ENCODE measurements at places on chromosomes 12 and 14.

- DNase-seq: no peak
Measured at GRCh38 chr14:85280074-85280473, 249.9 kb upstream of the FLRT2 start.

DNA sequence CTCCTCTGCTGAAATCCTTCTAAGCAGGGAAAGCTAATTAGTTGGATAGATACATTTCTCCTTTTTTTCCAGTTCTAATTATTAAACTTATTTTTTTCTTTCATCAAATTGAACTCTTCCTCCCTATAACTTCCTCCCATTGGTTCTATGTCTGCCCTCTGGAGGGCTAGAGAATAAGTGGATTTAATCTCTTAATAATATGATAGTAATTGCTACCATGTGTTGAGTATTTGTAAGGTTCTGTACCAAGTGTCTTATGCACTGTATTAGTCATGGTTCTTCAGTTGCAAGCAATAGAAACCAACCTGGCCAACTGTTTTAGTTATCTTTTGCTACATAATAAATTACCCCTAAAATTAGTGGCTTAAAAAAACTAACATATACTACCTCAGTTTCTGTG, 190.5 kb upstream of the PLXNC1 start:
- no peak for DNase-seq

- DNase-seq: no peak
Measured at GRCh38 chr14:50657753-50658152, 10.4 kb downstream of the SAV1 start.

GRCh38 chr14:77026930-77027537, 1.5 kb downstream of the IRF2BPL start:
- DNase-seq: peak; percentile 70

GRCh38 chr12:88934163-88934747, 354.0 kb upstream of the KITLG start:
- no peak for DNase-seq

DNA sequence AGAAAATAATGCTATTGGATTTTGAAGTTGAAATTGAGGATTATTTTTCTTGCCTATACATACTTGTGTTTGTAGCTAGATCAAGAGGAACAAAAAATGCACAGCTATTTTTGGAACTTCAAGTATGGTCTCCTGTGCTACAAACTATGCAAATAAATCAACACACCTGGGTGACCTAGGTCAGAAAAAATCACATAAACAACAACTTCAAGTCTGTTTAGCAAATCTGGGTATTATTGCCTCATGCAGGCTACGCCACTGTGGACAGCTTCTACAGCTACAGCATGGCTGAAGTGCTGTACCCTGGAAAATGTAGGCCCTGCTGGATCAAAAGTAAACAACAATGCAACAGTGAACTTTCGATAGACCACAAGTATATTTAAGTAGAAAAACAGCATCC, 87.5 kb downstream of the SLC6A15 start:
- DNase-seq: no peak

DNA sequence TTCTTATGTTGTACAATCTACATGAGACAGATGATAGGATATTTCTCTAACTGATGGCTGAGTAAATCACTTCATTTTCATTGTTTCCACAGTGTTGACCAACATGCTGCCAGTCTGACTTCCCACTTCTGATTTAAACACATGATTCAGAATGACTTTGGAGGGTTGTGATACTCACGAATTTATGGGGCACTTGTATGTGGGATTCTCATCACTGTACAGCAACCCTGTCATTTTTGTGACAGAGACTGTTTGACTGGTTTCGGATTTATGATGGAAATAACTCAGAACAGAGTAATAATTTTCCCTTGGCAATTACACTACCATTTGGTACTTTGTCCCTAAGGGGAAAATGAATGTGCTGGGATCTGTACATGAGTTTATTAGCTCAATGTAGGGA, 333.8 kb downstream of the TRHDE start:
- DNase-seq: no peak

GRCh38 chr12:123726962-123727361, 14.8 kb downstream of the ATP6V0A2 start:
- no peak for DNase-seq

GRCh38 chr12:131030472-131031328, 77.0 kb downstream of the ADGRD1 start:
- no peak for DNase-seq
